DMS79 treated with DMSO at 0.1 percent for 48 hours (cell line): ENCODE measurements at places on chromosomes 16 and 17.

GRCh38 chr16:24745391-24745790, 15.9 kb downstream of the TNRC6A start:
- no peak for DNase-seq

DNA sequence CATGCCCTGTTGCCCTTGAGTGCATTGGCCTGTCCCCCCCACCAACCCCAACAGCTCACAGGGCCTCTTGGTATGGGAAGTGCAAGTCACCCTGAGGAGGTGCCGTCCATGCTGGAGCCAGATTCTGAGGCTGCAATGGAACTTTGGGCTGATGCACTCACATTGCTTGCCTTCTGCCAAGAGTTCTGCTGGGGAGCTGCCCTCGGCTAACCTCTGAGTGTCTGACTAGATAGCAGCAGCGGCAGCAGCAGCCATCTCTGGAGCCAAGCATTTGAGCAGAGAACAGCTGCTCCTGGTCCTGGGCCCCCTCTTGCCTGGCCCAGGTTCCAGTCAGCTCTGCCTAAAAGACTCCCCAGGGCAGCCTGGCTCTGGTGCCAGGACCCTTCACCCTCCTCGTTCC, 61.5 kb downstream of the GNAO1 start:
- DNase-seq = no peak

DNA sequence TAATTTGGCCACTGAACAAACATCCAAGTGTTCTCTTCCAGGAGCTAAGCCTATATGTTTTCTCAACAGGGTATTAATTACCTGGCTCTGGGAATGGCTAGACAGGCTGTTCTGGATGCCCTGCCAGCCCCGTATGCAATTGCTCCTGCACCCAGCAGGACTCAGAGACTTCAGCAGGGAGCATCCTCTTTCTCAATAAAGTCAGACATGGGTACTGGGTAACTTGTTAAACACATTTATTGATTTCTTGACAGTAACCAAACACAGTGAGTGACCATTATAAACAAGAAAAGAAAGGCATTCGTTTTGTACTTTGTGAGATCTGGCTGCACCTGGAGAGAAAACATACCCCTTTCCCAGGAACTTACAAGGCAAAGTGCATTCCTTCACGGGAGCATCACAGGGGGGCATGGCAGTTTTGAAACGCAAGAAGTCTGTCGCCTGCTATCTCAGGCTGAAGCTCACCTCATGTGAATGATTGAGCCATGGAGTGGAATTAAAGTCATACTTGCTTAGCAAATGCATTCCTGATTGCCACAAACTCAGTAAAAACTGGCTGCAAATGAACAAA, 369.8 kb downstream of the UTP18 start:
- no peak for DNase-seq

DNA sequence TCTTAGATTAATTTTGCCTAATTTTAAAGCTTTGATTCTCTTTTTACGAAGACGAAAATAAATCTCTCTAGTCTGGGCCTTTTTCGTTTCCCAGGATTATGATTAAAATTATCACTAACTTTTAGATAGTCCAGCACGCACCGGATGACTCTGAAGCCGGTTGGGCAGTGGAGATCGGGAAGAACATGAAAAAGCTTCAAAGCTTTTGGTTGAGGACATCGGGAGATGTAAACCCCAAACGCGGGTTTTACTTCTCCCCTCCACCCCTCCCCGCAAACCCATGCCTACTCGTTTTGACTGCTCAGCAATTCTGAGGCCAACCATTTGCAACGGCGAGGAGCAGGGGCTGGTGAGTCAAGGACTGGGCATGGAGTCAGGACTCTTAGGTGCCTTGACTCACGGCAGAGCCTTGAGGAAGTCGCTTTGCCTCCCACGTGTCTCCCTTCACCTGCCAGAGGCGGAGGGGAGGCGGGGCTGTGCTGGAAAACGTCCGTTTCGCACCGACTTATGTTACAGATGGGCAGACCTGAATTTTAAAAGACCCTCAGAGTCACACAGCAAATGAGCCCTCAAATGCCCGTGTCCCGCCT, 989 bp upstream of the DUSP14 start:
- DNase-seq = peak; percentile 69

DNA sequence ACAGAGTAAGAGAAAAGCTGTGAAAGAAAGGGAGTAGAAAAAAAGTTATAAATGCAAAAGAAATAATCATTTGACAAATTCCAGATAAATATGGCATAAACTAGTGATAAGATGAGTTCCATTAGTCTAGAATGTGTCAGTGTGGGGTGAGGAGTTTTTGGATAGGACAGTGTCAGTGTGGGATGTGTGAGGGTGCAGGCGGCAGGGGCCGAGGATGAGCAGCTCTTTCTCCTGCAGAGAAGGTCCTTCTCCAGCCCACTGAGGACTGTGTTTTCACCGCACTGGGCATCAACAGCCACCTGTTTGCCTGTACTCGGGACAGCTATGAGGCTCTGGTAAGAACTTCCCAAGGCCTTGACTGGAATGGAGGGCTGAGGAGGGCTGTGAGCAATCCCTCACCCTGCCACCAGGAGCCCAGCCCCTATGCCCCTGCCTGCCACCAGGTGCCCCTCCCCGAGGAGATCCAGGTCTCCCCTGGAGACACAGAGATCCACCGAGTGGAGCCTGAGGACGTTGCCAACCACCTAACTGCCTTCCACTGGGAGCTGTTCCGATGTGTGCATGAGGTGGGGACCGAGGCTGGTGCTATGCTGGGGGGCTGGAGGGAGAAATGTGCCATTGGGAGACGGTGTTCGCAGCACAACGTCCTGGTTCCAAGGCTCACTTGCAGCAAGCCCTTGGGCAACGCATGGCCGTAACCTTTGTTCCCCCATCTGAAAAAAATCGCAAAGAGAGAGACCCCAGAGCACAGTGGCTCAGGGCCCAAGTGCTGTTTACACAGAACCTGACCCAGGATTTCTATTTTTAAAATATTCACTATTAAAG, 13.1 kb downstream of the RAPGEFL1 start:
- peak; percentile 62 for DNase-seq

DNA sequence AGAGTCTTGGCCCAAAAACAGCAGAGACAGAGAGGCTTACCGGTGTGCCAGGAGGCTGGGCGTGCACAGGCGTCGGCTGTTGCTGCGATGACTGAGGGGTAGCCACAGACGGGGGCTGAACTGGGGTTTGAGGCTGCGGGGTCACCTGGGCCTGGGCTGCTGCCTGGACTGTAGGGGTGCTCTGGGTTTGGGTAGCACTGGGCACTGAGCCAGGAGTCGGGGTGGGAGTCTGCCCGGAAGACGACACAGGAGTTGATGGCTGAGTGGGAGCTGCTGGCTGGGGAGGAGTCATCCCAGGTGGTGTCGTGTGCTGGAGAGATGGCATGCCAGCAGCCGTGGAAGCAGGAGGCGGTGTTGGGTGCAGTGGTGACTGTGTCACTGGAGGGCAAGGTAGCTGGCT, 53.2 kb upstream of the TRAP1 start:
- DNase-seq = no peak

DNA sequence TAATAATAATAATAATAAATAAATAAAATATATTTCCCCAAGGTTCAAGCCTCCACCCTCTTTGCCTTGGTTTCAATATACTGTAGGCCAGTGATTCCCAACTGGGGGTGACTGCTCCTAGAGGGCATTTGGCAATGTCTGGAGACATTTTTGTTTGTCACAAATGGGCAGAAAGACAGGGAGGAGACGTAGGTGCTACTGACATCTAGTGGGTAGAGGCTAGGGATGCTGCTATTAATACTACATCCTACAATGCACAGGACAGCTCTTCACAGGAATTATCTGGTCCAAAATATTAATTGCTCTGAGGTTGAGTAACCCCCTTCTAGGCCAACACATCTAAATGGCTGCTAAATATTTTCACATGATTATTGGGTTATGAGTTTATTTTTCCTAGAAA, 12.8 kb upstream of the PRR14 start:
- DNase-seq = peak; percentile 15

GRCh38 chr17:27571563-27572352, 59.2 kb upstream of the LGALS9 start:
- DNase-seq = no peak

DNA sequence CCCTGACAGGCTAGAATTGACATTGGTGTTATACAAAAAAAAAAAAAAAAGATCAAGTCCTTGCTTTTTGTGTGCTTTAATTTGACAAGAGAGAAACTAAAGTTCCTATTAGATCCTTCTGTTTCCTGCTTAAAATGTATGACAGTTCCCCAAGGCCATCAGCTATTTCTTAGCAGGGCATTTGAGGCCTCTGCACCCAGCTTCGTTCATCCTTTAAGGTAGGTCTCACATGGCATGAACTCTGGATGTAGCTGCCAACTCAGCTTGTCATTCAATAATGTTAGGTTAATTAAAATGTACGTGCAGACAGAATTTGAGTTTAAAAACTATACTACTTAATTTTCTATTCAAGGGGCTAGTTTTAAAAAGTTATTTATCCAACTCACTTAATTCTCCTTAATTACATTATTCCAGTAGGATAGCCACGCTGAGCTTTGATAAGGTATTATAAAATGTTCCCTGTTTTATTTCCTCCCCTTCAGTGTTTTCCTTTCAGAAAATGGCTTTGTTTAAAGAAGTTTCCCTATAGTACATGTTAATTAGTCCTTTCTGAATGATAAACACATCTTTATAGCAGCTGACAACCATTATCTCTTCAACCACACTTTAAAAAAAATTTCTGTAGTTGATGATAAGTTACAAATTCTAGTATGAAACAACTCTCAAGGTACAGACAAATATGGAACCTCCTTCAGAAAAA, 1.2 kb upstream of the RFFL start:
- no peak for DNase-seq

DNA sequence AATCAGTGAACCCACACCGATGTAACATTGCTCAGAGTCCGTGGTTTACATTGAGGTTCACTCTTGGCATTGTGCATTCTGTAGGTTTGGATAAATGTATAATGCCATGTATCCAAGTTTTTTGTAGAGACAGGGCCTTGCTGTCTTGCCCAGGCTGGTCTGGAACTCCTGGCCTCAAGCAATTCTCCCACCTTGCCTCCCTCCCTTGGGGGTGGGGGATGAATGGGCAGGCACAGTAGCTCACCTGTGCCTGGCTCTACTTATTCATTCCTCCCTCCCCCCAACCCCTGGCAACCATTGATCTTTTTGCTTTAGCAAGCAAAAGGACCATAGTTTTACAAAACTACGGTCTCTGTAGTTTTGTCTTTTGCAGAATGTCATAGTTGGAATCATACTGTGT, 181.4 kb downstream of the SPECC1 start:
- DNase-seq = no peak

GRCh38 chr17:7250695-7251627, 573 bp downstream of the CTDNEP1 start:
- DNase-seq = no peak

GRCh38 chr17:27660436-27660835, 29.4 kb downstream of the LGALS9 start:
- DNase-seq = no peak

DNA sequence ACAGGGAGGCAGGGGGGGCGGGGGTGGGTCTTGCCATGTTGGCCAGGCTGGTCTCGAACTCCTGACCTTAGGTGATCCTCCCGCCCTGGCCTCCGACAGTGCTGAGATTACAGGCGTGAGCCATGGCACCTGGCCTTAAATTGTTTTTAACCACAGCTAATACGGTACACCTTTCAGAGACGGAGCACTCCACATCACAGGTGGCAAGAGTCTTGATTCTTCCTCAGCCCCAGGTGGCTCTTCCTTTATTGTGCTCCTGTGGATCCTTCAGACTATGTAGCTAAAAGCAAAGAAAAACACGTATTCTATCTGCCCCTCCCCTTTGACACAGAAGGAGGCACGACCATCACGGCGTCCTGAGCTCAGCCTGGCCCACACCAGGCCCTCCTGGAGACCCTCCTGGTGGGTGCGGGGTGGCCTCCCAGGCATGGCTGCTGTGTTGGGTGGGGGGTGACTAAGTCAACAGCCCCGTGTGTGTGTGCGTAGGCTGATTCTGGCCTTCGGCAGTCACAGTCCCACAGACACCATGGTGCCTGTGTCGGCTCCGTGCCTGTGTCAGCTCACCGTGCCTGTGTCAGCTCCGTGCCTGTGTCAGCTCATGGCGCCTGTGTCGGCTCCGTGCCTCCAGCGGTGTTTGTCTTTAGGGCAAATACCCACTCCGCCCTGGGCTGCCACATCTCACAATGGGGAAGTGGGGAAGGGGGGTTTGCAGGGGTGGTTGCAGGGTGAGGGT, 10.8 kb upstream of the SECTM1 start:
- no peak for DNase-seq

DNA sequence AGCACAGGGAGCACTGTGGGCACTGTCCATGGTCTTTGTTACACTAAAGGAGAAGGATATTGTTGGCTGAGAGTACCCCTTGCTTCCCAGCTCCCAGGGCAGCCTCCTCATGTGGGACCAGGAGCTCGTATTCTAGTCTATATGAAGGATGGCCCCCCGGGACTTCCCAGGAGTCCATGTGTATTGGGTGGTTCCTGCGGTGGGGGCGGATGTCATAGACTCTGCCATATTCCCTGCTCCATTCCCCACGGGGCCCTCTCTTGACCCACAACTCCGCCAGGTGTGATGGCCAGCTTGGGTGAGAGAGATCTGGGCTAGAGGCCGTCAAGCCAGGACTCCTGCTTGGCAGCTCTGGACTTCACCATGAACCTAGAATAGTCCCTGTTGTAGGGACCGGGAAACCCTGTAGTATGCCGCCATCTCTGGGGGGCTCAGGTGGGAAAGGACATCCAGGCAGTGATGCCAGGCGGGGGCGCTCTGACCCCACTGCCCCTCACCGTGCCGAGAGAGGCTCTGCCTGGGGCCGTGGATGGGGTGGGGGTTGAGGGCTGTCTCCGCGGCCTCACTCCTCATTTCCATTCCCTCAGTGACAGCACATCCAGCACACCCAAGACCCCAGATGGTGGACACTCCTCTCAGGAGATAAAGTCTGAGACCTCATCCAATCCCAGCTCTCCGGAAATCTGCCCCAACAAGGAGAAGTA, 37.8 kb downstream of the OR1D5 start:
- DNase-seq = no peak

DNA sequence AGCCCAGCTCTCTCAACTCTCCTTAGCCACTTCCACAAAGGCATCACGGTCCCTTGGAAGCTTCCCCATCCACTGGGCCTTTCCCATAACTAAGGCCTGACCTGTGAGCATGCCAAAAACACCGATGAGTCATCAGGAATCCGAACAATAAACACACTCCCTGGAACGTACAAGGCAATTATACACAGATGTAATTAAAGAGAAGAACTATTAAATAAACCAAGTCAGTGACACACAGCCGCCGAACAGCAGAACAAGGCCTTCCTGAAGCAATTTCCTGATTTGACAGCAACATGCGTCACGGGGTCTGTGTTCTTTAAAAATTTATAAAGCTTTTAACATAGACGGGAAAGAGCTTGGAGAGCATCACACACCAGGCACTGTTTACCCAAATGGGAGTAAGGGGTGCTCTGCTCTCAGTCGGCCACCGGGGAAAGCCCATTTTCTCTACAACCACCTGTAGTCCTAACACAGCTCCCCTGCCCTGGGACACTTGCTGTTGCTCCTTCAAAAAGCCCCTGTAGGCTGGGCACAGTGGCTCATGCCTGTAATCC, 29.4 kb downstream of the COG7 start:
- DNase-seq = peak; percentile 64

- DNase-seq = no peak
Measured at GRCh38 chr17:39057701-39058206, 90.6 kb upstream of the FBXO47 start.
